ENCODE measurements at places on chromosomes 16 and 17. TPM values are rescaled to one million over a fixed set of nuclear protein-coding genes. Genes with fewer than 3 reads are reported as not detected.

DNA sequence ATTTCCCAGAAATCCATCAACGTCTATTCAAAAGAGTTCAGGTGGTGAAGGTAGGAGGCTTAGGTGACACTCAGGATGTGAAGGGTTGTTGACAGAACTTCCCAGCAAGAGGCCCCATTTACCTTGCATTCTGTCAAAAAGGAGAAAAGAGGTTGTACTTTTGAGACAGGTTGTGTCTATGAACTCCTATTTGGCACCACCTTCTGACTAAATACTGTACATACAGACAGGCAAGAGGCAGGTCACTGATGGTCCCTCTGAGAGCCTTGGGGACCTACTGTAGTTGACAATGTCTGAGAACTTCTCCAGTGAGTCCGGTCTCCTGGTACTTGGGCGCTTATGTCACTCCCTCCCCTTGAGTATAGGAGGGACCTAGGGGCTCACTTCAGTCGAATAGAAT is 479.3 kb upstream of the ZFHX3 start:
- no peak for DNase-seq

DNA sequence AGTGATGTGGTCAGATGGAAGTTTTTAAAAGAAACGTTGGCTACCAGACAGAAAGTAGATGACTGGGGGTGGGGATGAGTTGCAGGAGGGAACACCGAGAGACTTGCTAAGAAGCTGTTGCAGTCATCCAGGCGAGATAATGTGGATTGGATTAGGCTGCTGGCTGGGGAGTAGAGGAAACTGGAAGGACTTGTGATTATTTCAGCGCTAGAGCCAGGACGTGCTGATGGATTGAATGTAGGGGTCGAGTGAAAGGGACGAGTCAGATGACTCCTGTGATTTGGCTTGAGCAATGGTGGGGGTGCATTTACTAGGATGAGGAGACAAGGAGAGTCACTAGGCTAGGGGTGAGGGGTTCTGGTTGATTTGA is 88.5 kb downstream of the CLEC16A start:
- DNase-seq = no peak

GRCh38 chr16:8310323-8310722 is 280.0 kb downstream of the TMEM114 start:
- no peak for DNase-seq

- DNase-seq = no peak
Observed at GRCh38 chr16:17801068-17801467, 330.3 kb upstream of the XYLT1 start.

DNA sequence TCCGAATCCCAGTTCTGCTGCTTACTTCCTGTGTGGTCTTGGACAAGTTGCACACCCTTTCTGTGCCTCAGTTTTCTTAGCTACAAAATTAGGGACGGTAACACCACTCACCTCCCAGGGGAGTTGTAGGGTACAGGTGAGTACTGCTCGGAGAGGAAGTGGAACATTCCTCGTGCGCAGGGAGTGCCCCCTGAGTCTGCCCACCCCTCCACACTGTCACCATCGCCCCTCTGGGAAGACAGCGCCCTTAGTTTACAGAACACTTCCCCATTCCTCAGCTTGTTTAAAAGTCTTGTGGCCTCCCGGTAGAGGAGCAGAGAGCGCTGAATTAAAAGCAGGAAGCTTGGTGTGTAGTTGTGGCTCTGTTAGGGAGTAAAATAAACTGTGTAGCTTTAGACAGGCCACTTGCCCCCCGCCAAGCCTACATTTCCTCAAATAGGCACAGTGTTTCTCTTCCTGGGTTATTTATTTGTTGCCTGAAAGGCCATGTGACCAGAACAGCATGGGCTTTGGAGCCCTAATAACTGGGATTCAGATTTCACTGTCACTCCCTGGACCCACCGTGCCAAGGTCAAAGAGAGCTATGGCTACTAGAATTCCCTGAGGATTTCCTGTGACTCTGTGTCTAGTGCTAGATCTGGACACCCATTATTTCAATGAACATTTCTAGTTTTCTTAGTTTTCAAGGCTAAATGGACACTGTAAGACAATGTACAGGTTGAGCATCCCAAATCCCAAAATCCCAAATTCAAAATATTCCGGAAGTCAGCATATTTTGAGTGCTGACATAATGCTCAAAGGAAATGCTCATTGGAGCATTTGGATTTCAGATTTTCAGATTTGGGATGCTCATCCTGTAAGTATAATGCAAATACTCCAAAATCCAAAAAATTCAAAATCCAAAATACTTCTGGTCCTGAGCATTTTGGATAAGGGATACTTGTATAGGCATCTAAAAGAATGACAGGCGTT is 372.5 kb downstream of the SNX29 start:
- no peak for DNase-seq

DNA sequence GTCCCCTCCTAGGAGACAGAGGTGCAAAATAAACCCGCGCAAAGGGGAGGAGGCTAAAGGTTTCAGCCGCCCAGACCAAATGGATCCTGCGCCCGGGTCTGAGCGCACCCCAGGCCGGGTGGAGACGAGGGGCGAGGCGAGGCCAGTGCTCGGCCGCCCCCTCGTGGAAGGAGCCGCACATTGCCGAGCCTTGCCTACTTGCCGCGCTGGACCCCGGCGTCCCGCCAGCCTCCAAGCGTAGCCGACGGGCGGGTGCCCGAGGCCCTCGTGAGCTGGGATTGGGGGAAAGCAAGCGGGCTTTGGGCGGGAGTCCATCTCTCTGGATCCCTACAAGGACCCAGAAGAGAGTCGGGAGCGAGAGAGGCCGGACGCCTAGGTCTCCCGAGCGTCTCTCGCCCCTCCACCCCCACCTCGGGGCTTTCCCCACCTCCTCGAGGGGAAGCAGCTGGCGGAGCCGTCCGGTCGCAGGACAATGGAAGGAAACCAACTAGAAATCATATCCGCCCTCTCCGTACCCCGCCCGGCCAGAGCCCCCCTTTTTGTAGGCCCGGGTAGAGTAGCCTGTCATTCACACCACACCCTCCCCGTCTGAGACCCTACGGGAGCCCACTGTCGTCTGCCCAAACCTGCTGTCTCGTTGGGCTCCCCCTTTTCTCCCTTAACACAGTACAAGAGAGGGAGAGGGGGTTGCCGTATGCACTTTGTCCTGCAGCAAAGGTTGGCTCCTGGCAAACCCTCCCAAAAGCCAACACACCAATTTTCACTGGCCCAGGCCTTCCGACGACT is 664 bp upstream of the BCL6B start:
- no peak for DNase-seq

DNA sequence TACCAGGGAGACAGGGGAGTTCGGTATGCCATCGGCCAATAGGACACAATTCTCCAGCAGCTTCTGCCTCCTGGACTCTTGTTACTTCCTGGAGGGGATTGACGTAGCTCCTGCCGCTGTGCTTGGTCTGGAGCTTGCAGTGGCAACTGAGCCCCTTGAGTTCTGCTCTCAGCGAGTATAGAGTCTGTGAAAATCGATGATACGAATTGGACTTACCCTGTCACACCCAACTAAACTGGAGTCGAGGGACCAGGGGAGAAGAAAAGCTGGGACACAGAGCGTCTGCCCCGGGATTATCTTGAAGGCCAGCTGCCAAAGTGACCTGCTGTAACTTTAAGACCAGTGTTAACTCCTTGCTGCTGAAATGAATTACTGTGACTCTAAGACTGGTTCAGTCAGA is 22.2 kb downstream of the SEC14L1 start:
- DNase-seq = no peak

Gene SP6
- 2.7 TPM for polyA plus RNA-seq

Gene CDRT15
- 1.2 TPM for polyA plus RNA-seq

Gene PDILT
- polyA plus RNA-seq = 0.33 TPM

GRCh38 chr16:67312719-67313118 is 13.8 kb downstream of the KCTD19 start:
- DNase-seq = no peak

- no peak for DNase-seq
Observed at GRCh38 chr17:652314-652713, 62.3 kb downstream of the VPS53 start.

DNA sequence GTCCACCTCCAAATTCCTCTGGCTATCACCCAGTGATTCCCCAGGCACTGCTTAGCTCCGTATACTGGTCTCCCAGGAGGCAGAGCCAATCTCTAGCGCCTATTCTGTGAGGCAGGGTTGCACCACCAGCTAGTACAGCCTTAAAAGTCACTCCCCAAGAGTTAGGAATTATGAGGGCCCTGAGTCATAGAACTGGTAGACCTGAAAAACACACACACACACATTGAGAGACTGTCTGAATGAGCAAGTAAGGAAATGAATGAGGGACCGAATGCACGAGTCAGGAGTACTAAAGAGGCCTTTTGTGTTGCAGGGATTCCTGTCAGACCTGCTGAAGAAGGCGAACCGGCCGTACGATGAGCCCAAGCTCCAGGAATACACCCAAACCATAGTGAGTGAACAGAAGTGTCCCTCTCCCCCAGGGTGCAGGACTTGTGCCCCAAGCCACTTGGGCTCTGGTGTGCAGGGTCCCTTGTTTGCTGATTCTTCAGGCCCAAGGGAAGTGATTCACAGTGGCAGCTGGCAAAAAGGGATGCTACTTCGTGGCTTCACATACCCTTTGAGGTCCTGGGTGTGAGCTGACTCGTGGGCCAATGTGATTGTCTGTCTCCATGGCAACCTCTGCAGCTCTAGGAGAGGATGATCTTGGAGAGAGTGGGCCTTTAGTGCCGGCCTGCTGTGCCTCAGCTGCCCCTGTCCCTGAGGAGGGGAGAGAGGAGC is 24.7 kb downstream of the CALB2 start:
- no peak for DNase-seq

DNA sequence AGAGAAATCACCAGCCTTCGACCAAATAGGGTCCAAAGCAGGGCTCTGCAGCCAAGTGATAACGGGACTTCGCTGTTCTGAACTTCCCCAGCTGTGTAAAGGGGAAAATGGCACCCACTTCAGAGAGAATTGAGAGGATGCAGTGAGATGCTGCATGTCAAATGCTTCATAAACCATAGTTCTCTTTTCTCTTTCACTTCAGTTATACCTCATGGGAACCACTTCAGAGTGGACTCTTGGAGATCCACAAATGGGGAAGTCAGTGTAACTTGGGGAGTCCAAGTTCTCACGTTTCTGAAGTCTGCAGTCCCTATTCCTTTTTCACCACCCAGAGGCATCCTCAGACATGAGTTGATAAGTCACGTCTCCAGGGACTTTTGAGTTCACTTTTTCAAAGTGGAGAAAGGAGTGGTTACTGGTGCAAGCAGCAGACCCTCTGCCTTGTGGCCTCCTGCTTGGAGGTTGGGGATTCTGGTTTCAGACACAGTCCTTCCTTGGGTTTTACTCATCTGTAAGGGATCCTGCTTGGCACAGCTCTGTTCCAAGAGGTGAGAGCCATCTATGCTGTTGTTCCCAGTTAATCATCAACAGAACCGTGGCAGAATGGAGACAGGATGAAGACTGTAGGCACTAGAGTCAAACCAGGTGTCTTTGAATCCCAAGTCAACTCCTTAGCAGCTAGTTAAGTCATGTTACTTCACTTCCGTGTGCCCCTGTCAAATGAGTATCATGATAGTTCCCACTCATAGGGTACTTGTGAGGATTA is 123.4 kb upstream of the NOL11 start:
- no peak for DNase-seq

DNA sequence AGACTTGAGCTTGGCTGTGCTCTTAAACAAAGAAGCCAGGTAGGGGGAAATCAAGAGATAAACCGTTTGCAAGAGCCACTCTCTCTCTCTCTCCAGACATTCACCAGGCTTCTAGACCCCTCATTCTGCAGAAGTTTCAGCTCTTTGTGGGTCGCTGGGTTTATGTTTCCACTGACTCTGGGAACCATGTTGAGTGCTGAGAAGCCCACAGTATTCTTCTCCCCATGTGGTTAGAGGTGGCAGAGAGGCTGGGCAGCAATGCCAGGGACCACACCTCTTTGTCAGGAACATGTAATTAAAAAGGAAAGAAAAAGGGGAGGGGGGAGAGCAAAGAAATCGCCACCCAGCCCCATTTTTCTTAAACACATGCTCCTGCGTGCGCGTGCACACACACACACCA is 154.8 kb upstream of the SOX9 start:
- DNase-seq = no peak

GRCh38 chr16:10738231-10739077 is 5.2 kb upstream of the NUBP1 start:
- DNase-seq = no peak

- no peak for DNase-seq
Observed at GRCh38 chr17:76138896-76139752, 1.9 kb downstream of the FOXJ1 start.

Gene MIEF2
- polyA plus RNA-seq = 13.6 TPM

DNA sequence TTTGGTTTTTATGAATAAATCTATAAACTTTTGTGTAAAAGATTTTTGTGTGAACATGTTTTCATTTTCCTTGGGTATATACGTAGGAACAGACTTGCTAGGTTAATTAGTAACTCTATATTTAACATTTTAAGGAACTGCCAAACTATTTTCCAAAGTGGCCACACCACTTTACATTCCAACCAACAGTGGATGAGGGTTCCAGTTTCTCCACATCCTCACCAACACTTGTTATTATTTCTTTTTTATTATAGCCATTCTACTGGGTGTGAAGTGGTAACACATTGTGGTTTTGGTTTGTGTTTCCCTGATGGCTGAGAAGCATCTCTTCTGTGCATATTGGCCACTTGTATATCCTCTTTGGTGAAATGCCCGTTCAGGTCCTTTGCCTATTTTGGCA is 20.0 kb downstream of the LYRM9 start:
- no peak for DNase-seq

DNA sequence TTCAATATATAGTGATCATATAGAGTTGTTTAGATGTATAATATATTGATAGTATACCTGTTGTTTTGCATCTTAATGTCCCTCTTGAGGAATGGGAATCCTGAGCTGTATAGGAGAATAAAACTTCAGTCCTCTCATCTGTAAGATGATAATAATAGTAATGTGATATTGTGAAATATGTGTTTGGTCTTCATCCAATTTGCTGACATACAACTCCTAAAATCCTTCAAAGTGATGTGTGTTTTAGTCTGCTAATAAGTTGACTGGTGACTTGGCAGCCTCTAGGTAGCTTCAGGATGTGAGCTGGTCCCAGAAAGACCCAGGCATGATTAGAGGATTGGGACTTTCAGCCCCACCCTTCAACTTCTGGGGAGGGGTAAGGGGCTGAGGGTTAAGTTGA is 22.8 kb upstream of the NFAT5 start:
- DNase-seq = no peak

Gene MT4
- not detected for polyA plus RNA-seq

GRCh38 chr17:56641894-56642293 is 48.4 kb downstream of the NOG start:
- no peak for DNase-seq

DNA sequence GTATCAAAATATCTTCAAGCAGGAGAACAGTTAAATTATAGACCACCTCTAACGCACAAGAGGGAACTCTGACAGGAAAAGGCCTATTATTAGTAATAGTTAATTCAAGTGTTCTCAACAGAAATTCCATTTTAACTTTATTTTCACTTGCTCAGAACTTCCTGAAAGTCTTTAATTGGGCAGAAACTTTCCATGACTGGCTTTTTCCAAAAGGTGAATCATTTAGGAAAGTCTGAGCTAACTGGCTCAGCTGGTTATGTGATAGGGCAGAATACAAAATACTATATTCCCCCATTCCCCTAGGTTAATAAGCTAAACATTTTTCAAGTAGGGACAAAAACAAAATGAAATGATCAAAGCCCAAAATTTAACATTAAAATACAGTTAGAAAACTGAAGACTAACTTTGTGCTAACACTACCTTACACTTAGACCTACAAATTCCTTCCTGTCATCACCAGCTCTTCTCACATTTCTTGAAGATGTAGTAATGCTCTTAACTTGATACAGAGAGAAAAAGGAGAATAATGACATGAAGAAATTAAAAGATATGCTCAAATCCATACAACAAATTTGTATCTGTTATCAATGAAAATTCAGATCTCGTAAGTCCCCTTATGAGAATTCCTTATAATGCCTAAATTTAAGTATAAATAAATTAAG is 31.0 kb downstream of the CFDP1 start:
- DNase-seq = no peak

Gene TP53TG3D
- 0.68 TPM for polyA plus RNA-seq

- DNase-seq = no peak
Observed at GRCh38 chr16:65875381-65876055, 491.0 kb upstream of the CDH5 start.
